ENCODE measurements at places on chromosomes 7 and 10.

DNA sequence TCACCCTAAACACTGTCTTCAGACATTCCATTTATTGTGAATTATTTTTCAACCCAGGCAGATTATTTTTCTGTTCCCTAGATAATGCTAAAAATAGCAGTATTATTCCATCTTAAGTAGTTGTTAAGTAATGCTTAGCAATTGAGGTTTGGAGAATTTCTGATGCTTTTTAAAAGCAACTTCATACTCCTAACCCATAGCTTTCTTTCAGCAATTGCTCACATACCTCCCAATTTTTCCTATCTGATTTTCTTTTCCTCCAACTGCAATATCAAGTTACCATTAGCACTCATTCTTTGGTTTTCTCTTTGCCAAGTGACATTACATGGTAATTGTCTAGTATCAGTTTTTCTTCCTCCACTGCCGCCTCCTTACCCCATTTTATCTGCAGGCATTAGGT, 104.7 kb downstream of the GPR85 start:
- no peak for DNase-seq

DNA sequence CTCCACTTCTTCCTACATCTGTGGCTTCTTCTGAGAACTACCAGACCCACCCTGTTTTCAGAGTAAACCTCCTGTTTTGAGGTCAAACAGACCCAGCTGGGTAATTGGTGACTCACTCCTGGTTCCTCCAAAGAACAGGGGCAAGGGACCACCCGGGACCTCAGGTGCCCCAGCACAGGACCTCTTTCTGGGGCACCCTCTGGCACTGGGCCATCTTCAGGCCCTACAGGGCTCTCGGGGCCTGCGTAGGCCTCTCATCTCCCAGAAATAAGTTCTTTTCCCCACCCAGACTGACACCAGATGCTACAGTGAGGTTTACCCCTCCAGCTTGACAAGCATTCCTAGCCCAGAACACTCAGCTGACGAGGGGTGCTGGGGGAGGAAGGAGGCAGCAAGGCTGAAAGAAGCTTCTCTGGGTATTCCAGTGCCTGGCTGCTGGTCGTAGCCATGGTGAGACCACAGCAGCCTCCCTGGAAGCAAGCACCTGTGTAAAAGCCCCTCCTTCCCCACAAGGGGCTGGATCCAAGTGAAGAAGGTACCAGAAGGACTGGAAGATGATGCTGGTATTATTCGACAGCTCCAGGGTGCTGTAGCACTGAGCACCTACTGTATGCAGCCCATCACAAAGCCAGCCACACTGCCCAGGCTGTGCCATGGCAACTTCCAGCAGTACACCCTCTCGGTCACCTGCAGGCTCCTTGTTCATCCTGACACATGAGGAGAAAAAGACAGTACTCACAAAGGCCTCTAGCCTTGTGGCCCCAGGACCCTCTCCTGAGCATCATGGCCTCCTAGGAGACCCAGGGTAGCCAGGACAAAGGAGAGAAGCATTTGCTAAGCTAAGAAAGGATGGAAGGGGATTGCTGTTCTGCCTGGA, 47.4 kb downstream of the ALOX5 start:
- DNase-seq = no peak

DNA sequence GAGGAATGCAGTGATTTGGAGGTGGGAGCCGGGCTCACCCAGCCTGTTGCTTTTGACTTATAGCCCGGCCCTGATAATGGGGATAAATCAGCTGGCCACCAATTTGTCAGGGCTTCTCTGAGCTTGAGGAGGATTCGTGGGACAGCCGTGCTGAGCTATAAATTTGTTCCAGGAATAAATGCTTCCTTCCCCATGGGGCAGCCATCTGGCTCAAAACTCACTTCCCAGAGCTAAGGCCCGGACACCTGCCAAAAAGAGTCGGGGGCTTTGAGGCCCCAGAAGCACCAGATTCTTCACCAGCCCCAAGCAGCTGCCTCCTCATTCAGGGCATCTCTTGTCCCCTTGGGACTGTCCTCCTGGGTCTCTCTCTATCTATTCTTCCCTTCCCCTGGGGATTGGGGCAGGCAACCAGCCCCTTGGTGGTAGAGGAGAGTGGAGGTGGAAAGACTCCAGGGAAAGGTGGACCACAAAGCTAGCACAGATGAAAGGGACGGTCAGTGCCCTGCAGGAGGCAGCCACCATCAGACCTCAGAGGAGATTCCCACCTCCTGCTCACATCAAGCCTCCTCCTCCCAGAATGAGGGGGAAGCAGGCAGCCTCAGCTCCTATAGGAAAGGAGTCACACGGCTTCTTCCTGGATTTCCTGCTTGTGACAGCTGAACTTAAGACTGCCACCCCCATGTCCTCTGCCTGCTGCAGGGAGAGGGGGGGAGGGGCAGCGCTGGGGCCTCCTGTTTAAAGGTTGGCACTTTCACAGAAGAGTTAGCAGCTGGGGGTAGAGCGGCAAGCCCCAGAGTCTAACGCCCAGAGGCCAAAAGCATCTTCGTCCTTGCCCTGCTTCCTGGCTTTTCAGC, 44.2 kb upstream of the LRRC4 start:
- DNase-seq = no peak

DNA sequence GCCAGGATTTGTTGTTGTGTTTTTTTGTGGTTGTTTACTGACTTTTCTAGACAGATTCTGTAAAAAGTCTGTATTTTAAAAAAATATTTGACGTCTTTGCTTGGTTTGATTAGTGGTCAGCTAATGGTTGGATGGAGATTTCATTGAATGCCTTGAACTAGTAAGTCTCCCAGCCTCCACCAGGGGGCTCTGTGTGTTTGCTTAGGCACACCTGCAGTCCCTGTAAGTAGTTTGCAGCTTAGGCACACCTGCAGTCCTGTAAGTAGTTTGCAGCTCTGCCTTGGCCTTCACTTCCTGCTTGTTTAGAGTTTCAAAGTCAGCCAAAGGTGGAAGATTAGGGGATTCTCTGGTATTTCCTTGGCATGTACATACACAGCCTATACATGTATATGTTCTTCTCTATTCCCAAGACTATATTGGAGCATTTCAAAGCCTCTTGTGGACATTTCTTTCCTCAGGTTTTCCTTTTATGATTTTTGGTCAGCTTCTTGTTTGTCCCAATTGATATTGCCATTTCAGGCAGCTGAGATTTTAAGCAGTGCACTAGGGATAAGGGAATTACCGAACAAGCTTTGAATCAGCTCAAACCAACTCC, 101.6 kb downstream of the CCSER2 start:
- no peak for DNase-seq

- peak; percentile 39 for DNase-seq
Measured at GRCh38 chr10:21364196-21365114, 161.0 kb downstream of the SKIDA1 start.

DNA sequence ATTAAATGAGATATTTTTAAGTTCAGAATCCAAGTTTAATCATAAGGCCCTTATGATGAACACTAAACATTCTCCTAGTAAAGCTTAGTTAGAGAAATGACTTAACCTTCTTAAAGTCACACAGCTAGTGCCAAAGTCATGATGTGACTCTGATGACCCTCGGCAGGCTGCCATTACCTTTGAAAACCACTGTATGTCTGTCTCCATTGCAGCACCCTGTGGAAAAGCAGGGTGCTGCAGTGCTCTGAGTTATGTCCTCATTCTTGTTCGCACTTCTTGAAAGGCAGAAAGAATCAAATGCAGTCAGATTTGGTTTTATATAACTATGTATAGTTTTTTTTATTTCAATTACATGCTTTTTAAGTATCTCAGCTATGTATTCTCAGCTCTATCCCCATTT, 105.0 kb downstream of the PHTF2 start:
- DNase-seq = no peak

GRCh38 chr7:14158111-14158510, 168.6 kb upstream of the ETV1 start:
- DNase-seq = no peak

- DNase-seq = no peak
Measured at GRCh38 chr10:125127110-125127509, 33.3 kb downstream of the CTBP2 start.

DNA sequence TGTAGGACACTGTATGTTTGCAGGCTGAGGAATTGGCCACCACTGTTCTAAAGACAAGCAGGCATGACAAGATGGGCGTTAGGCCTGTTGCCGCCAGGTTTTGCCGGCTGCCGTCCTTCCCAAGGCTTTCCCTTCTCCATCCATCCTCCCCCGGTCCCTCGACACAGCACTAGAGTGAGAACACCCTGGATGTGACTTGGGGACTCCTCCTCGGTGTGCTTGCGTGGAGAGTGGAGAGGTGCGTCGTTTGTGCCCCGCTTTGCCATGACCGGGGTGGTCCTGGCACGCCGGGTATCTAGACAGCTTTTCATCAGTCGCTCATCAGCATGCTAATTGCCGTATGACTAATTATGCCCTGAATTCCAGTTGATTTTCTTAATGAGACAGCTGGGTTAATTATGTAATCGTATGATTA, 206.6 kb upstream of the SH2B2 start:
- DNase-seq = no peak

DNA sequence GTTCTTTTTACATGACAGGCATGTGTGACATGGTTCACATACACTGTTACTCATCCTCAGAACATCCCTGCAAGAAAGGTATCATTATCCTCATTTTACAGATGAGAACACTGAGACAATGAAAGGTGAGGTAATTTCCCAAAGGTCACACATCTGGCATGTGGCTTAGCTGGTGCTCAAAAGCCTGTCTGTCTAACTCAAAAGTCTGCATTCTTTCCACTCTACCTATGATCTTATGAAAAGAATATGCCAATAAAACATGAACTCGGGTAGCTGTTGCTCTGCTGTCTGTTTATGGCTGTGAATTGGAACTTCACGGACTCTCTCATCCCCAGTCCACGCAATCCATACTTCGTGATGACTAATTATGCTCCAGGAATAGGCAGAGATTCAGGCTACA, 79.0 kb upstream of the ODAD2 start:
- DNase-seq = no peak

DNA sequence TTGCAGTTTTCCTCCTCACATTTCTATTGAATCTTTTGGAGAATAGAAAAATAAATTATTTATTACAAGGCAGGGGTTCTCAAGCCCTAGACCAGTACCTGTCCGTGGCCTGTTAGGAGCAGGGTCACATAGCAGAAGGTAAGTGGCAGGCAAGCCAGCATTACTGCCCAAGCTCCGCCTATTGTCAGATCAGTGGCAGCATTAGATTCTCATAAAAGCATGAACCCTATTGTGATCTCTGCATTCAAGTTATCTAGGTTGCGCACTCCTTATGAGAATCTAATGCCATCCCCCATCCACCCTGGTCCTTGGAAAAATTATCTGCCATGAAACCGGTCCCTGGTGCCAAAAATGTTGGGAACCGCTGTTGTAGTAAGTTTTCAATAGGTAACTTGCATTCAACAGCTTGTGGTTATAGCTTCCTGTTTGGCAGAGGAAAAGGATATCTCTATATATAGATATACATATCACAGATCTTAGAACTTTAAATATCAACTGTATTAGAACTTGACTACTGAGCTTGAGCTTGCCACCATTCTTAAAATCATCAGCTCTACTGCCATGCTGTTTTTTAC, 165.1 kb downstream of the AHR start:
- no peak for DNase-seq

GRCh38 chr7:27651702-27652101, 11.0 kb downstream of the HIBADH start:
- DNase-seq = no peak

DNA sequence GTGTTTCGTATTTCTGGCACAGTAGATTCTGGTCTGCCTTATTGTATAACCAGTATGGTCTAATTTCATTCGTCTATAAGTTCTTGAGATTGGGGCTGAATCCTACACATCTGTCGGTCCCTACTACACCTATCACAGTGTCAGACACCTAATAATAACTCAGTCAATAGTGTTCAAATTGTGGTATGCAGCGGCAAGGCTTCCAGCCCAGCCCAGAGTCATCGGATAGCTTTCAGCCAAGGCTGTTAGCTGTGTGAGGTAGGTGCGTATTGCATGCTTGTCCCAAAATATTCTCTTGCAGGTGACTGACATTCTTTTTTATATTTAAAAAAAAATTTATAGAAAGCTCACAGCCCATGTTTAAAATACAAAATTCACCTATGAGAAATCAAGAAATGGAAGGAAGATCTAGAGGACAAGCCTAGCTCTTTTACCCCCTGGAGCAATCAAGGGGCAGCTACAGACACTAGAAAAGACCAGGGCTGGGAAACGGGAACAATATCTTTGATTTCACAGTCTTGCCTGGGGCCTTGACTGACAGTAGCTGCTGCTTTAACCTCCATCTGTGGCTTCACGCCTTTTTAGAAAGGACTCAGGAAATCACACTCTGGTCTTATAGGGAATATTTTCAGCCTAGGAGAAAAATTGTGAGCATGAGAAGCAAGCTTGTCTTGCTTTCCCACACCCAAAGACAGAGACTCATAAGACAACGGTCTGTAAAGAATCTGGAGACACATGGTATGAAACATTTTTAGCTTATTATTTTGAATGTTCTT, 9.5 kb upstream of the ASB4 start:
- DNase-seq = no peak

DNA sequence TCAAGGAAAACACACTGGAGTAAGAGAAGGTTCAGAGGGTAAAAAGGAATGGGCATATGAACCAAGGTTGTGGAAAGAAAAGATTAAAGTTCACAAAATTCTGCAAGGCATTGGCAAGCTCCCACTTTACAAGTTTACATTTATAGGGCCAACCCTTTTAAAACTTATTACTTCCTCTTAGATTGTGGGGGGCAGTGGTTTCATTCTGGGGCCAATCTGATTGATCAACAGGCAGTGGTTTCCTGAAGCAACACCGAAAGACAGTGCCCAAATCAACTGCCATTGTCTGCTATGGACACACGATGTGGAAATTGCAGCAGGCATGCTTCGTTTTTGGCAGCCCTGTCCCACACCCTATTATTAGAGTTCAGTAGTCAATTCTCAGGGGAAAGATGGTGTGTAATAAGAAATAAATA, 154.0 kb downstream of the SGMS1 start:
- DNase-seq = no peak

DNA sequence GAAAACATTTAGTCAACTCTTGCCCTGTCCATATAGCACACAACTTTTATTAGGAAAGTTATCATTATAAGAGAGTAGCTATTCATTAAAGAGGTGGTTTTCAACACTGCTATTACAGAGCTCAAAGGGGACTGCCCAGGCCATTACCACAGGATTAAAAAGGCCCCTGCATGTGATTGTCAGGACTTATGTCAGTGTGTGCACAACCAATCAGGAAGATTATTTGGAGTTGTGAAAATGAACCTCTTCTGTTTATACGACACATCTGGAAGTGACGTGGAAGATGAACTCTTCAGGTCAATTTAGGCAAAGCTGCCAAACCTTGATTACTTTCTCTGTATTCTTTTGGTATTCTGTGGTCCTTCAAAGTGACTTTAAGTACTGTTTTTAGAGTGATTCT, 14.7 kb downstream of the CCNY start:
- no peak for DNase-seq

DNA sequence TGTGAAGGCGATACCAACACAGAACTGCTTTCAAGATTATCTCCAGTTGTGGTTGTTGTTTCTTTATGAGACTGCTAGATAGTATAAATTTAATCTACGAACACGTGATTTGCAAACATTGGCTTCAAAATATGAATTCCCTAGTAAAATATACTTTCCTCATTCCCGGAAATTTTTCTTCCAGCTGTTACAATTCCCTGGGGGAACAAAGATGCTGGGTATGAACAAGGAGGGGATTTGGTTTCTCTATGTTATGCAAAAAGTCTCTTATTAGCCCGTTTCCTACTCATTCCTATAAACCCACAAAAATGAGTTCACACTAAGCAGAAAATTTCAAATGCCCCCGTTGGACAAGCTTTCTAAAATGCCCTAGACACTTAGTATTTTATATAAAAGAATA, 928.3 kb downstream of the CNTNAP2 start:
- no peak for DNase-seq

All from GOT3 (cell line).